T-helper 1 cell (primary cell): ENCODE measurements at places on chromosomes 16 and 17.

DNA sequence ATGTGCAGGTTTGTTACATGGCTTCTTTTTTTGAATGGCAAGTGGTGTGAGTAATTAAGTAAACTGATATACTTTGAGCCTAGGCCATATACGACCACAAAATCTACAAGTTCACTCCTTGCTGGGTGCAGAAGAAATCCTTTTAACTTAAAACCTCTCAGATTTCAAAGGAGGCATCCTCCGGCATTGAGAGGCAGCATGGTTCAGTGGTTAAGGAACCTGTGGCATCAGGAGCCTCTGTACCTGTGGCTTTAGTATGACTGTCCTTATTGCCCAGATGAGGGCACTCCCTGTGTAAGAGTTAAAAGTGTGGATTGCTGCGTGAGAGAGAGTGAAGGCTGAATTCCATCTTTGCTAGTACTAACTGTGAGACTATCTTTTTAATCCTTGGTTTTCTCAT, 3.3 kb downstream of the NLRP1 start:
- DNase-seq: no peak

- no peak for DNase-seq
Observed at GRCh38 chr17:73165616-73166404, 1.0 kb downstream of the SSTR2 start.

DNA sequence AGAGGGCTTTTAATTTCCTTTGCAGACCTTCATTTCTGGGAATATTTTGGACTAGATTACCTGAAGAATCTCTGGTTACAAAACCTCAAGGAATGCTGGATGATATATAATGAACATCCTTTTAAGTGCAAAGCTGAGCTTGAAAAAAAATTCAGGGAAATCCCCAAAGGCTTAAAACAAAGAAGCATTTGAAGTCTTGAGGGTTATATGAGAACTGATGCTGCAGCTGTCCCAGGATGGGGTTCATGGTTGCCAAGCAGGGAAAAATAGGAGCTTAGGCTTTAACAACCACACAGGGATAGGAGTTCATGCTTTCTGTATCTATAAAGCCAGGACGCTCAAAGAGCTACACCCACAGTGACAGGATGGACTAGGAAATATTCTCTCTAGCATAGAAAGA, 150.4 kb upstream of the IRX5 start:
- DNase-seq: no peak

DNA sequence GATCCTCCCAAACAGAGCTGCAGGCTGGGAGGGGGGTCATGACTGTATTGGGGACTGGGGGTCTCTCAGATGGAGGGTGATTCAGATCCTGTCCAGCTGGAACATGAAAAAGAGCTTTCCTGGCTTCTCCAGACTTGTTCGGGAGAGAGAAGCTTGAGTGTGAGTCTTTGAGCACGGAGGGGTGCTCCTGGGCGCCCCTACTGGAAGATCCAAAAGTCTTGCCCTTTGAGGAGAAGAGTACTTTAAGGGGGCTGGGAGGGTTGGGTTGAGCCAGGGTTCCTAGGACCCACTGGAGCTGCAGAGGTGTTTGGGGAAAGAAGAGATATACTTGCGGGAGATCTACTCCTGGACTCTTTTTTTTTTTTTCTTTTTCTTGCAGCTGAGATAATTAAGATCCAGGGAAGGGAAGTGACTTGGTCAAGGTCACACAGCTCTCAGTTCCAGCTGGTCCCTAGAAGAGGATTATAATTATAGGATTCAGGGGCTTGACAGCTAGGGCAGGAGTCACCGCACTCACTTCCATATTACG, 8.4 kb downstream of the RARA start:
- no peak for DNase-seq

- DNase-seq: no peak
Observed at GRCh38 chr16:64017796-64018195, 1104.1 kb downstream of the CDH11 start.

DNA sequence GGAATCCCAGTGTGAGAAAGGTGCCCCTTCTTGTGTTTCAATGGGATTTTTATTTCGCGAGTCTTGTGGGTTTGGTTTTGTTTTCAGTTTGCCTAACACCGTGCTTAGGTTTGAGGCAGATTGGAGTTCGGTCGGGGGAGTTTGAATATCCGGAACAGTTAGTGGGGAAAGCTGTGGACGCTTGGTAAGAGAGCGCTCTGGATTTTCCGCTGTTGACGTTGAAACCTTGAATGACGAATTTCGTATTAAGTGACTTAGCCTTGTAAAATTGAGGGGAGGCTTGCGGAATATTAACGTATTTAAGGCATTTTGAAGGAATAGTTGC, 567 bp downstream of the UBB start:
- DNase-seq: no peak

DNA sequence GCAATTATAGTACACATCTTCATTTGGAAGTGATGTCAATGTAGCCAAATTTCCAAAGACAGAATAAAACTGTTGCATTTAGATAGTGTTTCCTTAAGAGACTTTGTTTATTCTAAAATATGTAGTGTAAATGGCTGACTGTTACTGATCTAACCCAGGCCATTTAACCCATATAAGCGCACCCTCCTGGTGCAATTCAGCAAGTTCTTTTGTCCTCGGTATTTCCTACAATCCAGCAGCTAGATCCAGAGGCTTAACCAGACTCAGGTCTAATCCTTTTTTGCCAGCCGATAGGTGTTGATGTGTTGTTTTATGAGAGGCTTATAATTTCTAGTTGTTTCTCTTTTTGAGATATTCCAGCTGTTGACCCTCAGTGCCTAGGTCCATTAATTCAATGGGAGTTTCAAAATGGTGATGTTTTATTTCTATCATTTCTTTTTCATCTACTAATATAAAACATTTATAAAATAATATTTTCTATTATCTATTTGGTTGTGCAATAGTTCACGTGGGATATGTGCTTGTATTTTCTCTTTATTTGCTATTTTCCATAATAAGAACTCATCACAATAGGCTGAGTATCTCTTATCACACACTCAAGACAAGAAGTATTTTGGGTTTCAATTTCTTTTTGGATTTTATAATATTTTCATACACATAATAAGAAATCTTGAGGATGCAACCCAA, 14.5 kb downstream of the ABCA9 start:
- DNase-seq: no peak

DNA sequence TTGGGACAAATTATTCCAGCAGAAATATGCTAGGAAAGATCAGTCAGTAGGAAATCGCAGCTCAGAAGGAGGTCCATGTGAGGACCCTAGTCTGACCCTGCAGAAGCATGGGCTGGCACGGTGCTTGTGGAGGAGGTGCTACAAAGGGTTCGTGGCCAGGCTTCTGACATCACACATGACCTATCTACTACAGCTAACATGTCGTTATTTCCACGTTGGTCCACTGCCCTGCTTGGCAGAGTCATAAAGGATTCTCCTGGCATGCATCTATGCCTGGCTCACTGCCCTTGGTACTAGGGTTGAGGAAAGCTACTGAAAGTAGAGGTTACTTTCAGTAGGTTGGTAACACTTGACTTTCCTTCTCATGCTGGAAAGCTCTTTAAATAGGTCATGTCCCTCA, 118.1 kb upstream of the SHISA6 start:
- no peak for DNase-seq

GRCh38 chr16:4373356-4373908, 1.8 kb downstream of the VASN start:
- no peak for DNase-seq

DNA sequence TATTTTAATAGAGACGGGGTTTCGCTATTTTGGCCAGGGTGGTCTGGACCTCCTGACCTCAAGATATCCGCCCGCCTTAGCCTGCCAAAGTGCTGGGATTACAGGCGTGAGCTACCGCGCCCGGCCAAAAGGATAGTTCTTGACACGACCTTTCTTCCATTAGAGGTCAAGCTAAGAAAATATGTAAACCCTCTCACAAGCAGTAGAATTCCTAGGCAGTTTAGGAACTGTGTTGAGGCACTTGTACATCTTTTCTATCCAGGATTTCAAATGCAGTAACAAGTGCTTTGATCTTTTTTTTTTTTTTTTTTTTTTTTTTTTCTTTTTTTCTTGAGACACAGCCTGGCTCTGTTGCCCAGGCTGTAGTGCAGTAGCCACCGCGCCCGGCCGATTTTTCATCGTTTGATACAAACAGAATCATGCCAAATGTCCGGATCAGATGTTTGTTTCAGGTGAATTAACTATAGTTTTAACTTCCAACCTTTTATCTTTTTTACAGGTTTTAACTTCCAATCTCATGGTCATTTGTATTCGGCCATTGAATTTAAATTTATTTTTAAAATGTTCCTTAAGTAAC, 1.5 kb upstream of the ARL6IP1 start:
- DNase-seq: no peak

DNA sequence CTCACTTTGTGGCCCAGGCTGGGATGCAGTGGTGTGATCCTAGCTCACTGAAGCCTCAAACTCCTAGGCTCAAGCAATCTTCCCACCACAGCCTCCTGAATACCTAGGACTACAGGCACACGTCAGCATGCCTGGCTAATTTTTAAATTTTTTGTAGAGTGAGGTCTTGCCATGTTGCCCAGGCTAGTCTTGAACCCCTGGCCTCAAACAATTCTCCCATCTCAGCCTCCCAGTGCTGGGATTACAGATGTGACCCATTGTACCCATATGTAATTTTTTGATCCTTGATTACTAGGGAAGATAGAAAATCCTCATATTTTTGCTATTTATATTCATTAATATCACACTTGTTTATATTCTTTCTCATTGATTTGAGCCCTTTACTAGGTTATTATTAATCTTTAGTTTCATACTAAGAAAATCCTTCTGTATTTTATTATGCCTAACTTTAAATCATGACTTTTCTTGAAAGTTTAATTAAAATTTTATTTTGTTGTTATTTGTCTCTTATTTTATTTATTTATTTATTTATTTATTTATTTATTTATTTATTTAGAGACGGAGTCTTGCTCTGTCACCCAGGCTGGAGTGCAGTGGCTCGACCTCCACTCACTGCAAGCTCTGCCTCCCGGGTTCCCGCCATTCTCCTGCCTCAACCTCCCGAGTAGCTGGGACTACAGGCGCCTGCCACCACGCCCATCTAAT, 75.4 kb downstream of the BCAS3 start:
- DNase-seq: no peak

GRCh38 chr17:44752953-44753861, 5.6 kb upstream of the ADAM11 start:
- DNase-seq: no peak

- DNase-seq: no peak
Observed at GRCh38 chr16:54318941-54319340, 32.4 kb upstream of the IRX3 start.
